ENCODE measurements at places on chromosomes 3 and 15.
A peak's percentile ranks its signal among the peaks of the same experiment; 100 is the strongest.

DNA sequence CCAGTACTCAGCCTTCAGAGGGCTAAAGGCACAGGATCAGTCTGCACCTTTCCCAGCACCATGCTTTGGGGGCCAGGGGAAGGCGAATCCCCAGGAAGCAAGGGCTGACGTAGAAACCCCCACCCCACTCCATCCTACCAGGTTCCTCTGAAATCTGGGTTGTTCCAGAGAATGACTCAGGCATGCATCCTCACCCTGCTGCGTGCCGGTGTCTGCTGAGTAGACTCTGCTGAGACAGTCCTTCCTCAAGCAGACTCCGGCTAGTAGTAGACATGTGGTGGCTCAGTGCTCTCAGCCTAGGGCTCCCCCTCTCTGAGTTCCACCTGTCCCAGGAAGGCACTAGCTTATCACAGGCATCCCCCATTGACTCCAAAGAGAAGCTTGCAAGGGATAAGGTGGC lies 9.0 kb downstream of the TMEM43 start:
- no peak overlapping the region for H3K27ac ChIP-seq
- H3K4me1 ChIP-seq: no peaks in the 10 kb centered on the region
- no peak for DNase-seq
- H3K27me3 ChIP-seq: no peaks in the 10 kb centered on the region
- no peak overlapping the region for H3K4me3 ChIP-seq
- peaks cover 50% of the 10 kb centered on the region for H3K36me3 ChIP-seq

GRCh38 chr15:81740416-81740815 lies 305.4 kb downstream of the MEX3B start:
- no peak for DNase-seq
- no peak overlapping the region for H3K4me3 ChIP-seq
- H3K36me3 ChIP-seq: no peaks in the 10 kb centered on the region
- no peaks in the 10 kb centered on the region for H3K27me3 ChIP-seq
- H3K27ac ChIP-seq: no peak overlapping the region

DNA sequence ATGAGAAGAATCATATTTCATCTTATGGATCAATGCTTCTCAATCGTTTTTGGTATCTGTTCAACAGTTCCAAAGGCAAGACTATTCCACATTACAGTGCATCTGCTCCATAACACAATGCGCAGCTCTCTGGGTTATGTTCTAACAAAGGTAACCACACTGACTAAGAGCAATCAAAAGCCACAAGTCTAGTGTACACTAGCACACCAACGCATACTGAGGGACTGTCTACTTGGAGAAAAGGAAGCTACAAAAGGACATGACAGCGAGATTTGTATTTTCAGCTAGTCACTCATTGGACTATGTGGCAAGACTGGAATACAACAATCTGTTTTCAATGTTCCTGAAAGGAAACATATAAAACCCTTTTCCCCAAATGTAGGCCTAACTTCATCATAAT lies 35.8 kb downstream of the SETD2 start:
- H3K4me1 ChIP-seq: peaks cover 9% of the 10 kb centered on the region
- H3K4me3 ChIP-seq: no peak overlapping the region
- DNase-seq: no peak
- H3K36me3 ChIP-seq: peaks cover 21% of the 10 kb centered on the region
- no peaks in the 10 kb centered on the region for H3K27me3 ChIP-seq

DNA sequence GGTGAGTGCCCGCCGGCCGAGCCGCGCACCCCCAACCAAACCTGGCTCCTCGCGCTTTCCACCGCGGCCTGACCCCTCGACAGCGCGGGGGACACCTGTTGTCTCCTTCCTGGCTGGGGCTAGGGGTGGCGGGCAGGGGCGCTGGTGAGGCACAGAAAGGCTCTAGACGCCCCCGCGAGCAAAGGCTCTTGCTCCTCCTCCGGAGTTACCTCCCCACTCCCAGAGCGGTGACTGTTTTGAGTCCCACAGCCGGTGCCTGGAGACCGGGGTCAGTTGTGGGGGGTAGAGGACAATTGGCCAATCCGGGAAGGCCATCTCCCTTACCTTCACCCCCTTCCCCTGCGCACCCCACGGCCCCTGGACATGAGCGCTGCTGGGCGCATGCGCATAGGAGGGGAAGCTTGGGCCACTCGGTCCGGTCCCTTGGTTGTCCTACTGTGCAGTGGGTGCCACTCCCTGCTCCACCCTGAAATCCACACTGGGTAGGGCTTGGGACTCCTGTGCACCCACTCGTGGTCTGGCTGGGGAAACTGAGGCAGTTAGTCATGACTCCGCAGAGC lies 554 bp downstream of the CHST13 start:
- no peaks in the 10 kb centered on the region for H3K4me1 ChIP-seq
- H3K27ac ChIP-seq: no peak overlapping the region
- H3K36me3 ChIP-seq: no peaks in the 10 kb centered on the region
- H3K27me3 ChIP-seq: peaks cover 22% of the 10 kb centered on the region

DNA sequence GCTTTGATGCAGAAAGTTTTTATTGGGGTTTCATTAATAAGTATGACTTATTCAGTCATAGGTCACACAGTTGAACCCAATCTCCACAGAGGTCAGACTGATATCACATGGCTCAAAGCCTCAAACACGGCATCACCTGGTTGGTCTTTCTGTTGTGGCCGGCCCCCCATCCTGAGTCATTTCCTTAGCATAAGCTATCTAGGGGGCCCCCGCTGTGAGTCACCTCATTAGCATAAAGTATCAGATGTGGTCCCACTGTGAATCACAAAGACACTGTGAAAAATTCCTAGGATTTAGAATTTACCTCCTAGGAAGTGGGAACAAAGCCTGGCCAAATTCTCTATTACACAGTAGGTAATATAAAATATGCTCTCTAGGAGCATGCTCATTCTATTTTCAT lies 502.2 kb downstream of the PYDC2 start:
- no peaks in the 10 kb centered on the region for H3K4me1 ChIP-seq
- H3K27ac ChIP-seq: no peak overlapping the region
- no peak overlapping the region for H3K4me3 ChIP-seq
- no peaks in the 10 kb centered on the region for H3K27me3 ChIP-seq
- H3K36me3 ChIP-seq: no peaks in the 10 kb centered on the region

DNA sequence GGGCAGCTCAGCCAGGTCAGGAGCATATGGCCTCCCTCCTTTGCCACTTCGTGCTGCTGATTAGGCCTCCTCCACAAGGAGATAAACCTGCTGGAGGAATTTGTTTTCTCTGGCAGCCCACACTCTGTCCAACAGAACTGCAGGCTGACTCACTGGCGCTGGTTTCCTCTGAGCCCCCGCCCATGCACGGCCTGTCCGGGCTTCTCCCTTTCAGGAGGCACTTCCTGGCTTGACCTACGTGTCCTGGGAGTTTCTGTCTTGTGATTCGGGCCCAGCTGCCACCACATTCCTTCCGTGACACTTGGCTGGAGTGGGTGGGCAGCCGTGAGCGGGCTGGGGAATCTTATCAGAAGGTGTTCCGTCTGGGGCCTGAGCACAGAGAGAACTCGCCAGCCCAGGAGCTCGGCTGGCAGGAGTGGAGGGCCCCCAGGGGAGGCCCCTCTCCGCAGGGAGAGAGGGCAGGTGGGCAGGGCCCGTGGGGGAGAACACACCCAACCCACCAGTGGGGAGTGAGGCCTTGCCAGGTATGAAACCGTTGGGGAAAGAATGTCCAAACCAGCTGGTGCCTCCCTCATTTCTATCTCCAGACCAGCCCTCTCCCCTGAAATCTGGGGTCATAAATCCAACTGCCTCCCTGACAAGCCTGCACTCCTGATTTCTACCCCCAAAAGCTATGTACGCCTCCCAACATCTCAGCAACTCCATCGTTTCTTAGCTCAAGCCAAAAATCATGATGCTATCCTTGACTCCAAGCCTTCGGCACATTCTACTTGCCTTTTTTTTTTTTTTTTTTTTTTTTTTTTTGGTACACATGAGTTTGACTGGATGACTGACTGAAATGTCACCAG lies 110.6 kb upstream of the MEF2A start:
- H3K4me3 ChIP-seq: no peak overlapping the region
- H3K36me3 ChIP-seq: no peaks in the 10 kb centered on the region
- H3K4me1 ChIP-seq: peaks cover 18% of the 10 kb centered on the region
- DNase-seq: peak; percentile 17
- H3K27ac ChIP-seq: no peak overlapping the region

GRCh38 chr3:32508711-32509110 lies 6.1 kb upstream of the CMTM6 start:
- DNase-seq: no peak
- H3K27me3 ChIP-seq: no peaks in the 10 kb centered on the region
- no peaks in the 10 kb centered on the region for H3K36me3 ChIP-seq
- peaks cover 1% of the 10 kb centered on the region for H3K4me1 ChIP-seq

DNA sequence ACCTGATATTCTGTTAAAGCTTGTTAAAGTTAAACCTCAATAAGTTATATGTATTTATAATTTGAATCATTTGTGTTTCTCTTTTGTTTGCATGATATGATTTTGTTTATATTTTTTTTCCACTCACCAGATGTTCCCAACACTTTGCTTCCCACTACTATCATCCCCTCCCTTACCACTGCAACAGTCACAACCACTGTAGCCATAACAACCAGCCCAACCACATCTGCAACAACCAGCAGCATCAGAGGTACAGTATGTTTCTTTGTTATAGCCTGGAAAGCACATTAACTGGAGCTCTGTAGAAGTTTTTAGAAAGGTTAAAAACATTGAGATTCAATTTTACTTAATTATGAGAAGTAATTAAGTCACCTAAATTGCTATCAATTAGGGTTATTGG lies 1011.9 kb downstream of the VGLL3 start:
- no peaks in the 10 kb centered on the region for H3K36me3 ChIP-seq
- no peak for DNase-seq
- no peak overlapping the region for H3K4me3 ChIP-seq
- no peak overlapping the region for H3K27ac ChIP-seq
- no peaks in the 10 kb centered on the region for H3K27me3 ChIP-seq
- H3K4me1 ChIP-seq: no peaks in the 10 kb centered on the region

DNA sequence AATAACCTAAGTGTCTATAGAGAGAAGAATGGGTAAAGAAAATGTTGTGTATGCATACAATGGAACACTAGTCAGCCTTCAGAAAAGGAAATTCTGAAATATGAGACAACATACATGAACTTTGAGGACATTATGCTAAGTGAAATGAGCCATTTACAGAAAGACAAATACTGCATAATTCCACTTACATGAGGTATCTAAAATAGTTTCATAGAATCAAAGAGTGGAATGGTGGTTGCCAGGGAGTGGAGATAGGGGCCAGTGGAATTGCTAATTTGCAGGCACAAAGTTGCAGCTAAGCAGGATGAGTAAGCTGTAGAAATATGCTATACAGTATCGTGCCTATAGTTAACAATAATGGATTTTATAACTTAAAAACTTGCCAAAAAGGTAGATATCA lies 779.6 kb upstream of the ARPP21 start:
- H3K4me3 ChIP-seq: no peak overlapping the region
- no peaks in the 10 kb centered on the region for H3K36me3 ChIP-seq
- no peaks in the 10 kb centered on the region for H3K4me1 ChIP-seq

GRCh38 chr3:11407644-11408043 lies 135.4 kb downstream of the ATG7 start:
- H3K36me3 ChIP-seq: peaks cover 61% of the 10 kb centered on the region
- no peak for DNase-seq
- no peak overlapping the region for H3K4me3 ChIP-seq
- H3K27ac ChIP-seq: no peak overlapping the region

DNA sequence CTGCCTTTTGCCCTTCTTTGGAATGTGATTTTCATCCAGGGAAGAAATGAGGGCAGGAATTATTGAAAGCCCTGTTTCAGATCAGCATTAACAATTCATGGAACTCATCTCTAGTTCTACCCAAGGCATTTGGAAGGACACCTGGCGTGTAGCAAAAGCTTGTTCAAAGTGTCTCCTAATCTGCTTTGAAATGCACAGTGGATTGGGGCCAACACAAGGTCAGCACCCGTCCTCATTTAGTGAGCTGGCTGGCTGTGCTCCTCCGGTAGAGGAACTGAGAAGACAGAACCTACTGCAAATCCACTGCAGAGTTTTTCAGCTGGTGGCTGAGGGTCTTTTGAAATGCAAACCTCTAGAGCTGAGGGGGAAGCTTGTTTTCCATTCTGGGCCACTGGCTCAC lies 141.6 kb upstream of the STT3B start:
- H3K4me1 ChIP-seq: peaks cover 3% of the 10 kb centered on the region
- H3K27me3 ChIP-seq: peaks cover 8% of the 10 kb centered on the region
- H3K36me3 ChIP-seq: no peaks in the 10 kb centered on the region

DNA sequence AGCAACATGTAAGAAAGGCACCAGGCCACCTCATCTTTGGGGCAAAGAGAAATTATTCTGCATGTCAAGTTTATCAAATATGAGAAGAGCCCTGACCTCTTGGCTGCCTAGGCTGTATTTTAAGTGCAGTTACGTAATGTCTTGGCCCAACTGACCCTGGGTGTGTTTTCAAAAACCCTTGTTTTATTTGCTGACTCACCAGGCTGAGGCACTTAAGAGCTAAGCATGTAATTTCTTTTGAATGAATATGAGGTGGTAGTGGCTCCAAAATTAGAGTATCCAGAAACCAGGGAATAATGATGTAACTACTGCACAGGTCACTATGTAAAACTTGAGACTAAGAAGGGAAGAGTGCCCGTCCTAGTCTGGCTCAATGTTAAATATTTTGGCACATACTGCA lies 24.3 kb downstream of the PGPEP1L start:
- H3K4me3 ChIP-seq: no peak overlapping the region
- H3K27ac ChIP-seq: no peak overlapping the region
- DNase-seq: no peak
- no peaks in the 10 kb centered on the region for H3K36me3 ChIP-seq
- H3K27me3 ChIP-seq: no peaks in the 10 kb centered on the region
- no peaks in the 10 kb centered on the region for H3K4me1 ChIP-seq

DNA sequence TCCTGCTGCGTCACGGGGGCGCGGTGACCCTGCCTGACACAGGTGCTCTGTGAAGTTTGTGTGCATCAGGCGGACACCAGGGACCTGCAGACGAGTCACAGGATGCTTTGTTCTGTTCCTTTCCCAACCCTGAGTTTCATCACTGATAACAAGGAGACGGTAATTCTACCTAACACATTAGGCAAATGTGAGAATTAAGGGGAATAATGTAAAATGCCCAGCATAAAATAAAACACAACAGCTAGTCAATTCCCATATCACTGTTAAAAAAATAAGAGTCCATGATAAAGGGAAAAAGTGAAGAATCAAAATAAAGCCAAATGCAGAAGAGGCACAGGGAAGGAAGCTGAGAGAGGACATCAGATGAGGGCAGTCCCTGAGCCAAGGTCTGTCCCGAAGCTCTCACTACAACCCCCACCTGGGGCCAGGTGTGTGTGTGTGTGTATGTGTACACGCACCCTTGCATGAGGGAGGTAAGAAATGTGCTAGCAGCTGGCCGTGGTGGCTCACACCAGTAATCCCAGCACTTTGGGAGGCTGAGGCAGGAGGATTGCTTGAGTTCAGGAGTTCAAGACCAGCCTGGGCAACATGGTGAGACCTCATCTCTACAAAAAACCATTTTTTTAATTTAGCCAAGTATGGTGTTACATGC lies 27.5 kb downstream of the PLA2G4D start:
- H3K36me3 ChIP-seq: no peaks in the 10 kb centered on the region
- H3K4me3 ChIP-seq: no peak overlapping the region
- H3K27me3 ChIP-seq: peaks cover 11% of the 10 kb centered on the region
- no peak overlapping the region for H3K27ac ChIP-seq
- DNase-seq: no peak
- H3K4me1 ChIP-seq: peaks cover 2% of the 10 kb centered on the region
